H1 (cell line): ENCODE measurements at places on chromosomes 12 and 14.

- no peak for DNase-seq
Measured at GRCh38 chr12:29782871-29783772, 620 bp downstream of the TMTC1 start.

- DNase-seq: no peak
Measured at GRCh38 chr12:25839470-25839869, 119.0 kb upstream of the RASSF8 start.

DNA sequence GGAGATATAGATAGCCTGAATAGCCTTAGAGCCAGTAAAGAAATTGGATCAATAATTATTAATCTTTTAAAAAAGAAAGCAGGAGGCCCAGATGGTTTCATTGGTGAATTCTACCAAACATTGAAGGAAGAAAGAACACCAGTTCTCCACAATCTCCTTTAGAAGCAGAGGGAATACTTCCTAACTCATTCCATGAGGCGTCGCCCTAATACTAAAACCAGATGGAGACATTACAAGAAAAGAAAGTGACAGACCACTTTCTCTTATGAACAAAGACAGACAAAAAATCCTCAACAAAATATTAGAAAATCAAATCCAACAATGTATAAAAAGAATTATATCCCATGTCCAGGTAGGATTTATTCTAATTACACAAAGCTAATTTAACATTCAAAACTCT, 362.6 kb downstream of the BCAT1 start:
- no peak for DNase-seq

GRCh38 chr12:121346747-121347146, 5.5 kb downstream of the ANAPC5 start:
- no peak for DNase-seq

DNA sequence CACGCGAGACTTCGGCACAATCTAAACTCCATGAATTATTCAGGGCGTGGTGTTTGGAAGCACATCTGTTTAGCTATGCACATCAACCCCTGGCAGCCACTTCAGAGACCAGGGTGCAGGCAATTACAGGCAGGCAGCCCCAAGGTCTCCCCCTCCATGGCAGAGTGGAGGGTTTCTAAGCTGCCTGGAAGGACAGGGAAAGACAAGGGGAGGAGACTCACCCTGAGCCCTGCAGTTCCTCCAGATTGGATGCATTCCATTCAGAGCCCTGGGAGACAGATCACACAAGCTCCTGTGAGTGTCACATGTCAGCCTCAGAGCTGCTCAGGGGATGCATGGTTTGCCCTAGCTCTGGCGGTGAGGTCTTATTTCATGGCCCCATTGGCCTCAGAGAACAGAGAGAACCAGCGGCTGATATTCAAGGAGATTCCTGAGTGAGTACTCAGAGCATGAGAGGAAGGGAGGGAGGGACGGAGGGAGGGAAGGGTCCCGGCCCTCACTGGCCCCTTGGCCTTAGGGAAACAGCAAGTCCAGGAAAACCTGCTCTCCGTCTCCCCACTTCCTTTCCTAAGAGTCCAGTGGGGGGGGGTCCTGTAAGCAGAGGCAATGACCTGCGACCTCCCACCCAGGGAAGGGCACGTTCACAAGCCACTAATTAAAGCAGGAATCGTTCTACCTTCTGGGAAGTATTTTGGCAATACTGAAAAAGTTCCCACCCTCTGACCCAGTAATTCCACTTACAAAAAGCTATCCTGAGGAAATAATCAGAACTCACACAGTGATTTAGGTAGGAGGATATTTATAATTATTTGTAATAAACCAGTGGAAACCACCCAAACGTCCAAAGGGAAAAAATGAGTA, 55.1 kb downstream of the SSH1 start:
- peak; percentile 72 for DNase-seq

GRCh38 chr14:51730098-51730497, 78.4 kb downstream of the FRMD6 start:
- DNase-seq: no peak

GRCh38 chr14:46540986-46541385, 110.6 kb downstream of the RPL10L start:
- DNase-seq: no peak

GRCh38 chr12:75721796-75722195, 210.4 kb upstream of the KRR1 start:
- DNase-seq: no peak

- DNase-seq: no peak
Measured at GRCh38 chr12:65415826-65416225, 137.3 kb downstream of the MSRB3 start.

GRCh38 chr12:96774496-96775256, 132.4 kb upstream of the NEDD1 start:
- DNase-seq: no peak

GRCh38 chr14:50531595-50532501, 521 bp downstream of the MAP4K5 start:
- DNase-seq: peak; percentile 77
